Right renal pelvis (tissue), 4 donors: ENCODE measurements at places on chromosomes 2 and 18. TPM values are rescaled to one million over a fixed set of nuclear protein-coding genes. Genes with fewer than 3 reads are reported as not detected.

- no peak for DNase-seq
Observed at GRCh38 chr2:182229297-182229696, 197.5 kb downstream of the PDE1A start.

DNA sequence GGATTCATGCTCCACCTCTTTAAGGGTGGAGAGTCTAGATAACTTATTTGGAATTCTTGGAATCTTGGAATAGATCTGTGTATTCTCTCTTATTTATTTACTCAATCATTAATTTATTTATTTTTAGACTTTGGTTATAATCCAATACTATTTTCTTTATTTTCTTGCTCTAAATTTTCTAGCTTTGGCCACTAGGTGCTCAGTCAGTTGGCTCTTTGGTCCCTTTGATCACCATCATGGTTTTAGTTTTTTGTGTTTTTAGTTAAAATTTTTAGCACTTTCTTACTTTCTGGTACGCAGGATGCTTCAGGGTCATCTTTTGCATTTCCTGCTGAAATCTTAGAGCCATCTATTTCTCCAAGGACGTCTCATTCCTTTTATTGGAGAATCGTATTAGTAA, 5.2 kb upstream of the PLEK start:
- no peak for DNase-seq

DNA sequence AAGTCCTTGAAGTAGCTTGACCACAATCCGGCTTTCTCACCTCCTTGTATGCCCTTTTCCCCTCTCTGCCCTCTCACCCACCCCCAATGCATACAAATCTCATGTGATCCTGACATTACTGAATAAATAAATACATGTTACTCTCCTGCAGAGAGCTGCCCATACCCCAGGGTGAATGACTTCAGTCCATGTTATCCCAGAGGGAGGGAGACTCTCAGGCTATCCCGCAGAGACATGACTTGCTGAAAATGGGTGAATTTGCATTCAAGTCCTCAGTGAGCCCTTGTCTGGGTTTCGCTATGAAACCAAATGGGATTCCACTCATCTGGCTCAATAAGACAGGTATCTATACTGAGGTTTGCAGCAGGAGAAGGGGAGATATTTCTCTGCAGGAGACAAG, 168.5 kb downstream of the FHOD3 start:
- DNase-seq, result no peak

DNA sequence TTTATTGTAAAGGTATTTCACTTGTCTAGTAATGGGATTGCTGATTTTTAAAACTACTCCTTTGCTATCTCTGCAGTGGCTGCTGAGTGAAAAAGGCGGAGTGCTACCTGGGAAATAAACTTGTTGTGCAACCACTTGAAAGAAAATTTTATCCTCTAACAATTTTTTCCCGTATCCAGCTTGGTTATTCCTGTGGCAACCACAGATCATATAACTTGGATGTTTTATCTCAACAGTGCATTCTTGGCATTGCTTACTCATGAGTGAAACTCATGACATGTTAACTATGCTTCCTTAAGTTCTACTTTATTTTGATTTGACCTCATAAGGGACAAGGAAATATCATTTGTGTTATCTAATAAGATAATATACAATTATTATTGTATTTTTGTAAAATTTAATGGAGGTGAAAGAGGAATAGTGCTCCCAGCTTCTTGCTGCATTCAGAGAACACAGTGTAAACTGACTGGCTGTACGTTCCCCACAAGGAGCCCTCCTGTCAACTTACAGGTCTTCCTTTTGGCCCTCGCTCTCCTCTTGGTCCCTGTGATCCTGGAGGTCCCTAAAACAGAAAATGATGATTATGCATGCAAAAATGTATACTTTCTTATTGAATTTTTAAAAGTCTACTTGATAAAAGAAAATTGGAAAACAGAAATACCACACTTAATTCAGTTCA, 82.7 kb downstream of the COL5A2 start:
- no peak for DNase-seq

- DNase-seq, result no peak
Observed at GRCh38 chr18:60935041-60935910, 398.0 kb upstream of the CDH20 start.

GRCh38 chr2:231589656-231590055, 3.0 kb upstream of the TEX44 start:
- no peak for DNase-seq

DNA sequence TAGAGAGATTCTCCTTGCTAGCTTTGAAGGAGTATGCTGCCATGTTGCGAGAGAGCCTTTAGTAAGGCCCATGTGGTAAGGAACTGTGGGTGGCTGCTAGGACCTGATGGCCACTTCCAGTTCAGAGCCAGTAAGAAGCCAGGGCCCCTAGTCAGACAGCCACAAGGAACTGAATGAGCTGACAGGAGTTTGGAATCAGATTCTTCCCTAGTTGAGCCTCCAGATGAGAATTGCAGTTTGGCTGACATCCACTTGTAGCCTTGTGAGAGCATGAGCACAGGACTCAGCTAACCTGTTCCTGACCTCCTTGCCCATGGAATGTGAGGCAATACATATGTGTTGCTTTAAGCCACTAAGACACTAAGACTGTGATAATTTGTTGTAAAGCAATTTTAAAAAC, 1.2 kb upstream of the WDR7 start:
- DNase-seq, result no peak

DNA sequence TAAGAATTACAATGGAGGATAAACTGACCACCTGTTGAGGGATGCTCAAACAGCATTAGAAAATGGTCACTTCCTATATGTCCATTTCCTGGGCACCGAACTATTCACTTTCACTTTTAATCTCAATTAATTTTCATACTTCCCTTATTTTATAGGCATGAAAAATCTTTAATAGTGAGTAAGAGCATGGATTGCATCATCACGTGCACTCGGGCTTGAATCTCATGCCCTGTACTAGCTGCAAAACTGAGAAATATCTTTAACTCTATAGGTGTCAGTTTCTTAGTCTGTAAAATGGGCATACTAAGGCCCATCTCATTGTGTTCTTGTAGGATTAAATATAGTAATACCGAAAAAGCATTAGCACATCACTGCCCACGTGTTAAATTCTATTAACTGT, 183.9 kb upstream of the FIGN start:
- DNase-seq, result no peak

DNA sequence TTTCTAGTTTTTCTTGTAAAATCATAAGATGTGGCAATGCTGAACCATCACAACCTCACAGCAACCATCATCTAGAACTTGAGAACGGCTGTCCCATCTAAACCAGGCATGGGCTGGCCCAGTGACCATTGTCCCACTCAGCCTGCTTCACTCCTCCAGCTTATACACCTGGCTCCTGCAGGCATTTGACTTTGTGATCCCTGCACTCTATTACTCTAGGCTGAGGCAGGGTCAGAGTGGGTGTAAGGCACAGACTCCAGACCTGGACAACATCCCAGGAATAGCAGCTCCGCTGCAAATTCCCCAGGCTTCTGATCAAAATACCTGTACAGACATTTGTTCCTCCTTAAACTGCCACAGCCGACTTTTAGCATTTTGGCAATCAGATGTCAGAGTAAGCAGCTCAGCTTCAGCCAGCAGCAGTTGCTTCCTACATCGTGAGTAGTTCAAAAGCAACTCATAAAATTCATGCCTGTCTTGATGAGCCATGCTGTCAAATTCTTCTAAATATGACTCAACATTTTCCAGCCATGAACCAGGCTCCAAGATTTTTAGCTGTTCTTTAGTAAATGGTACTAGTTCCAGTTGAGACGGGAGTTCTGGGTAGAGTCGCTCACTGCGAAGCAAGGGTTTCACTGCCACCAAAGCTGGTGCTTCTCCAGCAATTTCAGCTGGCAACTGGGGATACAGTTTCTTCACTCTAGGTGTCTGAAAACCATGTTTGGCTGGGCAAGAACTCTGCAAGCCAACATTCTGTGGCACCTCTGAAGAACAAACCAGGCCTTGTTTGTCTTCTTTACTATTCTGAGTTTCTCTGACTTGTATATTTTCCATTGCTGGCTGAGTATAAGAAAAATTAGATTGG, 12.8 kb downstream of the EPG5 start:
- DNase-seq, result no peak

Gene BUB1
- polyA plus RNA-seq, result 21.3 TPM

Gene FNDC4
- 9.1 TPM for polyA plus RNA-seq

Gene CYP26B1
- polyA plus RNA-seq, result 16.0 TPM

Gene GPR39
- polyA plus RNA-seq, result 3.7 TPM
